Astrocyte of the cerebellum (primary cell): ENCODE measurements at places on chromosomes 3 and 15.

DNA sequence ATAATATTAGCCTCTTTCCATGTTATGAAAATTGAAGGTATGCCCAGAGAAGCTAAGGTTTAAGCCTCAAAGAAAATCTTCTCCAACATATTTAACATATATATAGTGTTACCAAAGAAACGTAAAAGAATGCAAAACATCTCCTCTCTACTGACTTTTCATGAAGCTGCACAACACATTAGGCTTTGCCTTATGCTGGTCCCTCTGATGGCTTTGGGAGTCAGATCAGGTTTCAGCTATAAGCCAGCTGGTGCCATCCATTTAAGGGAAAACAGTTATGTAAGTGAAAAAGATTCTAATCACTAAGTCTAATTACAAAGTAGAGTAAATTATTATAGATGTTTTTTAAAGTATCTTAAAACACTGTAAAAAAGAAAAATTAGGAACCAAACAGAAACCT lies 410.5 kb downstream of the LSAMP start:
- DNase-seq: no peak

DNA sequence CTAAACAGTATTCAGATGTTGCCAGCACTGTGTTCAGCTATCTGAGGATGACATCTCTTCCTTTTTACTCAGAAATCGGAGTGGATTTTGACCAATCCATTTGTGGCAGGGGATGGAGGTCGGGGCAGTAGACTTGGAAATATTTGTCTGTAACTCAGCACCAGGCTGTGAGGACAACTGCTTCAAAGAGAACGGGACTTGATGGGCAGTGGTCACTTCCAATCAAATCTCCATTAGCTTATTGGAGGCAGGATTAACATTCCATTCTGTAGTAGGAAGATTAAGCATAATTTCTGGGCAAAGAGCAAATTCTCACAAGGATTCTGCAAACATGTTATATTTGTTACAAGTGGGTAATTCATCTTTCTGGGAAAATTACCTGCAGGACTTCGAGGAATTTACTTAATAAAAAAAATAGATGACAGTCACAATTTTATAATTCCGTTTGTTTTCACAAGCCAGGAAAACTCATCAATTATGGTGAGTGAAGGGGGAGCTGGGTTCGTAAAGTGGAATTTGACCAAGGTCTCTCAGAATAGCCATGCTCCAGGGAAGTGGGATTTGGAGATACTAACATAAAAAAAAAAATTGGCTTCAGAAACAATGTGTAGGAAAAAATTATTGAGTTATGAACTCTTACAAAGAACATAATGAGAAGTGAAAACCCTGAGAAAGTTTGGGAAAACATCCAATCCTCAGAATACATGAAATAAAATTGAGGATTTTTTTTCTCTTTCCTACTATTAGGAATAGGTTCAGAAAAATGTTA lies 18.1 kb downstream of the CRABP1 start:
- no peak for DNase-seq

DNA sequence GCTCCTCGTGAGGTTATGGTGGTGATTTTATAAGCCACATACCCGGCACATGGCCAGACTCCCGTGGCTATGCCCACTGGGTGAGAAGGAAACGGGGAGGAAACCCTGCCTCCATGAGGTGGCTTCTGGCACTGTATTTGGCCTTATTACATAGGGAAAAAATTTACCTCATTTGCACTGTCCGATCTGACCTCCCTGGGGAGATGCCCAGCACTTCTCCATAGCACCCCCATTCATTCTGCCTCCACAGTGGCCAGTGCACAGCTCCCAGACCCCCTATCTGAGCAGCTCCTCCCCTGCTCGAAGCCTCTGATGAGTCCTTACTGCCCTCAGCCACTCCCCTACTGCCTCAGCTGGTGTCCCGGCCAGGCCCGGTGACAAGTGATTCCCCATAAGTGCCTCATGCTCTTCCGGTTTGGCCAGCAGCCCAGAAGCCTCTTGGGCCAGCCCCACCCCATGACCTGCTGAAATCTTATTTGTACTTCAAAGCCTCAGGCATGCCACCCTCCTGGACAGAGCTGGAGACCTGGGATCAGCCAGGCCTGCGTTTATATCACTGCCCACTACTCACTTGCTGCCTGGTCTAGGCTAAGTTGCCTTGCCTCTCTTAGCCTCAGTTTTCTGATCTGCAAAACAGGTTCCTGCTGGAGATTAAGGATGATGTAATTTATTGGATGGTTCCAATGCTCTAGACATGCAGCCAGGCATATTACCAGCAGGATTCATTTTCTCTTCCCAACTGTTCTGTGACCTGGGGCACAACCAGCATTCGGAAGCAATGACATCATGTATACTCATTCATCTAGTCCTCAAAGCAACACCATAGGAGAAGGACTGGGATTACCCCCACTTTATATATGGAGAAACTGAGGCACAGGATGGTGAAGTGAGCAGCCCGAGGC lies 30.6 kb upstream of the SLC6A6 start:
- DNase-seq: no peak

DNA sequence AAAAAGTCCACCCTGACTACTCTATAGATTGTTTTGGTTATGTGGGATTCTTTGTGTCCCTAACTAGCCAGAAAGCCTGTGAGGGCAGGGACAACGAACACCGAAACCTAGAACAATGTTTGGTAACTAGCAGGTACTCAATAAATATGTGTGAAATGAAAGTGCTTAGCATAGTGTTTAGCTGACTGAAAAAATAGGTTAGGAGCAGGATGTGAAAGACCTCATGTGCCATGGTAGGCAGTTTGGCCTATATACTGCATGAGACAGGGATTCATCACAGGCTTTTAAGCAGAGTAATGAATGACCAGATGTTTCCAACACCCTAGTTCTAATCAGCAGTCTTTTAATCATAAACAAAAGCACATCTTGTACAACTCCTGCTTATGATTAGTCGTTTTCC lies 64.2 kb downstream of the MYO5A start:
- no peak for DNase-seq

GRCh38 chr15:41474436-41474835 lies 19.2 kb upstream of the ITPKA start:
- no peak for DNase-seq

DNA sequence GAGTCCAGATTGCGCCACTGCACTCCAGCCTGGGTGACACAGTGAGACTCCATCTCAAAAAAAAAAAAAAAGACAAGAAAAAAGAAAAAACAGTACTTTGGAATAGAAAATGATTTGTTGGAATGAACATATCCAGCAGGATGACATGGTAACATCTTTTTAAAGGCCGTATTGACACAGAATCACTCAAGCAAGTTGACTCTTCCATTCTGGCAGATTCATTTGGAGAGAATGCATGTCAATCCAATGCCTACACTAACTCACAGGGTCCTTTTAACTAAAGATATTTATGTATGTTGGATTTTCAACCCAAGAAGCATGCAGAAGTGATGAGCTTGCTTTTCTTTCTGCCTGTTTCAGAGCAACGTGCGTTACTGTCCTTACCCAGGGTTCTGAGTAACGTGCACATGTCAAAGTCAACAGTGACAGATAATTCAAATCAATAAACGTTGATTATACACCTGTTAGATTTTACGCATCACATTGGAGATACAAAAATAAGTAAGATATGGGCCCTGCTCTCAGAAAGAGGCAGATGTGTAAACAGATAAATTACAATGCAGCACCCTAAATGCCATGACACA lies 77.1 kb upstream of the FNDC3B start:
- no peak for DNase-seq

- no peak for DNase-seq
These were observed 122.2 kb upstream of the SLC24A5 start for GRCh38 chr15:47998619-47999019.

DNA sequence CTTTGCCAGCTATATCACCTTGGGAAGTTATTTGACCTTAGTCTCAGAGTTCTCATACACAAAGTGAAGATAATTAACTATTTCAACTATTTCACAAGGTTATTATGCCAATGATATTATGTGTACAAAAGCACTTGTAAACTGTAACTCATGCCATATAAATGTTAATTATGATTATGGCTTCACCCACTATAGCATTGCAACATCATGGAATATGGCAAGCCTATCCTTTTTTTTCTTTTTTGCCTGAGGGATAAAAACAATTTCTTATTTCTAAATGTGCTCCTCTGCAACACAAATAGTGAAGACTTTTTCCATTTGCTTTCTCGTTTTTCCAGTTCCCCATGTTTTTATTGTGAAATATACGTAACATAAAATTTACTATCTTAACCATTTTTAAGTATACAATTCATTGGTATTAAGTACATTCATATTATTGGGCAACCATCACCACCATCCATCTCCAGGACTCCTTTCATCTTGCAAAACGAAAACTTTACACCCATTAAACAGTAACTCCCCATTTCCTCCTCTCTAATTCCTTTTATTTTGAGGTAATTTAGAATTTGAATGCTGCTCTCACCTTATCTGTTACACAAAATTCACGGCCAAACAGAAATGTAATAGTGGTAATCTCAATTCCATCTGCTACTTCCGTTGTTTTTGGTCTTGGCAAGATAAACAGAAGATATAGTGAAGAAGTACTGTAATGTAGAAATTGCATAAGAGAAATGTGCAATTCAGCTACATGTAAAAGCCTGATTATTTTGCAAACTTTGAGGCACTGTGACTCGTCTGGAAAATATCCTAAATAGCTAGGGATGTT lies 46.3 kb downstream of the NANOGP8 start:
- DNase-seq: no peak

DNA sequence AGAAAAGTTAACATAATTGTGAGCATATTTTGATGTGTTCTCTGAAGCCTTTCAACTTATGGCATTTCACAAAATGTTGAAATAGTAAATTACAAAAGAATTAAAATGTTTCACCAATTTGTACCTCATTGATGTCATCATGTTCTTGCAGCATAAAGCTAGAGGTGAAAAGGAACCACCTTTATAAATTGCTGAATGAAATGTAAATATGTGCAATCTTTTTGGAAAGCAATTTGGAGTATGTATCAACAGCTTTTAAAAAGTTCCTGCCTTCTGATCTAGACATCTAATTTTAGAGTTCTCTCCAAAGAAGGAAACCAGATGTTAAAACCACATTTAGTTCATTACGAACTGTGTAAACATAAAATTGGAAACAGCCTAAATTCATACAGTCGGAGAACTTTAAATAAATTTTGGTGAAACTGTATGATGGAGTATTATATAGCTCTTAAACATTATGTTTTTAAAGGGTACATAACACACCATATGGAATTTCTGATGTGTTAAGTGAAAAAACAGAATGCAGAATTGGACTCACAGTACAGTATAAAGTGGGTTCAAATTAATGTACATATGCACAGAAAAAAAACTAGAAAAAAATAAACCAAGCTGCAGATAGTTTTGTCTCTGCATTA lies 311.2 kb upstream of the NAALADL2 start:
- no peak for DNase-seq

DNA sequence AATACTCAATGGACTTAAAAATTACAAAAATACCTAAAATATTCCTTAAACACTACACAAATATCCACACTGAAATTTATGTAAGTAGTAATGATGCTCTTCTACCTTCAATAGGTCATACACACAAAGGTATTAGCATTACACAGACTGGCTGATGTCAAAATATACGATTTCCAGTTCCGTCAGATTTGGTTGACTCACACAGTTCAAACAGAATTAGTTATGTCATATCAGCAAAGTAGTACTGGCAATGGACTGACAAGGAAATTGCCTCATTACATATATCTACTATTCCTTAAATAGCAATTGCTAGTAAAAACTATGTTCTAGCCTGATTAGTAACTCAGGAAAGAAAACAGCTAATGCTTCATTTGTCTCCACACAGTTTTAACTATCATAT lies 70.8 kb downstream of the ADAM10 start:
- no peak for DNase-seq

DNA sequence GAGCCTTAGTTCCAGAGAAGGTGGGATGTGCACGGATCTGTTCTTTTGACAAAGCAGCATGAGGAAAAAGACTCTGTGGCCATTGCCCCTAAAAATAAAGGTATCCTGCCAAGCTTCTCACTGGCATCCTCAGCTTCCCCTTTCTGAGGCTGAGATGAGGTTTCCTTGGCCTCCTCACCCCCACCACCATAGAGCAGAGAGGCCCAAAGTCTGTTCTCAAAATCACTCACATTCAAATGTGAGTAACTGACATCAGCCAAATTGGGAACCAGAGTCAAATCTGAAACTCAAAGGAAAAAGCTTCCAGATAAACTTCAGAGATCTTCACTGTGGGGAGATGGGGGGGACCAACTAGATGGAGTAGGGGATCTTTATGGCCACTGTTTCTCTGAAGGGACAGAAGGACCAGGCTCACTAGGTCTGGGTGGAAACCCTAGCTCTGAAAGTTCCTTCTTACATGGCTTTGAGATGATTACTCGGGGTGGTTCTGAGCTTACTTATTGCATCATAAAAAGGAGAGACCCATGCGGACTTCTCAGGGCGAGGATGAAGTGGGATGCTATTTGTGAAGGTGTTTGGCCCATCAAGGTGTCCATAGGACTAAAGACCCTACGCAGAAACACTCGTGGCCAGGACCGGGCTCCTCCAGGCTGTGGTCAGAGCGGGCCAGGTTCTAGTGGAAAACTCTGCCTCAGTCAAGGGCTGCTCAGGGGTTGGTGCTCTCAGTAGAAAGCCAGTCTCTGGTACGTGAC lies 61.5 kb upstream of the MEF2A start:
- DNase-seq: no peak

GRCh38 chr3:167837466-167837865 lies 101.9 kb downstream of the SERPINI1 start:
- no peak for DNase-seq

DNA sequence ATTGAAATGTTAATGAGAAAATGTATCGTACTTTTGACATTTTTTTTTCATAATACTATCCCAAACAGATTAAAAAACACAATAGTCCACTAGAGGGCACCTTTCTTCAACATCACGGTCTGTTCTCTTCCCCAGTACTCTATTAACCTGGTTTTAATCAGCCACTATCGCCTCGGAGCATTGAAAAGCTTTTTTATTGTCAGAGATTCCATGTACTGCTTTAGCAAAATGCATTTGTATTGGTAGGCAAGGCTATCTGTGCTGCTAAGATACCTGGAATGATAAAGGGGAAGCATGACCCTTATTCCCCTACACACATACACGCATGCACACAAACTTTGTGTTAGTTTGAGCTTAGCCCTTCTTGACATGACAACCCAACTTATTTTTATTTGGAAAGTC lies 160.1 kb upstream of the IL12A start:
- DNase-seq: peak; percentile 49

- no peak for DNase-seq
These were observed 57.0 kb upstream of the NR2E3 start for GRCh38 chr15:71753346-71753745.

GRCh38 chr15:89362203-89363101 lies 27.8 kb upstream of the POLG start:
- no peak for DNase-seq

GRCh38 chr15:74027688-74028087 lies 33.2 kb downstream of the PML start:
- DNase-seq: no peak

DNA sequence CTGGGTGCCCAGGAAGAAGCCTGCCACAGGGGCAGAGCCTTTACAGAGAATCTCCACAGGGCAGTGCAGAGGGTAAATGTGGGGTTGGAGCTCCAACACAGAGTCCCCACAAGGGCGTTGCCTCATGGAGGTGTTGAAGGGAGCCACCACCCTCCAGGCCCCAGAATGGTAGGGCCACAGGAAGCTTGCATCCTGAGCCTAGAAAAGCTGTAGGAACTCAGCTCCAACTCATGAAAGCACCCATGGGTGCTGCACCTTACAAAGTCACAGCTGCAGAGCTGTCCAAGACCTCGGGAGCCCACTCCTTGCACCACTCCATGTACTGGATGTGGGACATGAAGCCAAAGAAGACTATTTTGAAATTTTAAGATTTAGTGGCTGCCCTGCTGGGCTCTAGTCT lies 73.3 kb upstream of the KCNH8 start:
- DNase-seq: no peak
